Substantia nigra (tissue), 51 donors: ENCODE measurements at places on chromosomes 4 and X.

DNA sequence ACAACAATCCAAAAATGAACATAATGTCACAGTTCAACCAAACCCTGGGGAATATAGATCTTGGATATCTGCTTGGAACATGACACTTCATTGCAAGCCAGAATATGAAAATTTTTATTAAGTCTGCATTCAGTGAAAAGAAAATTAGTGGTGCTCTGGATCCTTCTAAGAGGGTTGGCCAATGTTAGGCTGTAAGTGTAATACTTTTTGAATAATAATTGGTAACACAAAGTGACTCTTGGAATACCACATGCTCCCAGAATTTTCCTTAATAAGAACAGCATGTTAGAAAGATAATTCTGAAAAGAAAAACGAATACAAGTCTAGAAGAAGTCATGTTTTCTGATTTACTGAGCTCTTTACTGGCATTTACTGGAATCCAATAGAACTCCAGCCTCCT lies 175.8 kb downstream of the RASL11B start:
- no peak for DNase-seq

DNA sequence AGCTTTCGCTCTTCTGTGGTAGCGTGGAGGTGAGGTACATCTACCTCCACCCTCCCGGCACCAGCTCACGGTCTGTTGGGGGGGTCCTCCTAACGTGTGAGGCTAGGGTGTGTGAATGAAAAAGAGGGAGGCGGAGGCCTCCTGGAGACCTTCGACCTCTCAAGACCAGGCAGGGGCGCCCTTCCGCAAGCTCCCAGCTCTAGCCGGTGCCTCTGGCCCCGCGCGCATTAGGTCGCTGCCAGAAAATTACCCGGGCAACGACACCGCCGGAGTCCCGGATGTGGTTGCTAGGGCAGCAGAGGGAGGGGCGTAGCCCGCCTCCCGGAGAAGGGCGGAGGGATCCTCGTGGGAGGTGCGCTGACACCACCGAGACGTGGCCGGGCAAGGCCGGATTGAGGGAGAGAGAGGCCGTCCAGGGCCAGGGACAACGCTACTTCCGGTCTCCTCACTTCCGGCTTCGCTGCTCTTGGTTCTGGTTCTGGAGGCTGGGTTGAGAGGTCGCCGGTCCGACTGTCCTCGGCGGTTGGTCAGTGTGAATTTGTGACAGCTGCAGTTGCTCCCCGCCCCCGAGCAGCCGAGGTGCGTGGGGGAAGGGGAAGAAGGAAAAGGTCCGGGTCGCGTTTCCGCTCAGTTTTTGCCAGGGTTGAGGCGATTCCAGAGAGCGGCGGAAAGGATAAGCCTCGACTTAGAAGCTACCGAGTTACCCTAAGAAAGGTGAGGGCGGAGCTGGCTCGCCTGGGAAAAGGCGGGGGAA lies at the start of the genes ARFIP1 and TIGD4:
Gene ARFIP1 (plus strand): TSS at position 442 of the 754 bp plus-strand sequence. CDS start 49,680 bp downstream, outside the sequence.
Gene TIGD4 (minus strand): TSS at position 218 of the 754 bp plus-strand sequence. CDS start 8,726 bp downstream, outside the sequence.
- DNase-seq, result peak; percentile 97

GRCh38 chrX:23390979-23391378 lies 56.3 kb downstream of the PTCHD1 start:
- DNase-seq, result no peak

DNA sequence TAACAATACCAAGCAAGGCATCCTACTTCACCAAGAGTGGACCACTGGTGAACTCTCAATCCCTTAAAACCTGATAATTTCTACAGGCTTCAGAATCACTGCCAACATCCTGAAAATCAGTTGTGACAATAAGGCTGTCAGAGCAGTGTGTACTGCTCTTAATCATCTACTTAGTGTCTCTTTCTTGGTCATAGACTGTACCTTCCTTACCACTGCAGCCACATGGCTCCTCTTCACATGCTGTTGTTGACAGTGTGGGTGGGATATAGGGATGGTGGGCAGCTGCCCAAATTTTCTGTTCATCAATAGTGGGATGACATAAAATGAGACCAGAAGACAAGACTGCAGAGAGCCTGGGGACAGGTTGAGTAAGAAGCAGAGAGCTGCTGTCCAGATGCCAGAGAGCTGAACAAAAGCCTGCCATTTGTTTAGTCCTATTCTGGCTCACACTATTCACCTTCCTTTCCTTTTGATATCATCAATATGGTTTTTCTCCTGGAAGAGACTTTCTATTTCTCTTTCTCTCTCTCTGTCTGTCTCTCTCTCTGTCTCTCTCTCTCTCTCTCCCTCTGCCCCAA lies 178.9 kb downstream of the MGST2 start:
- no peak for DNase-seq

DNA sequence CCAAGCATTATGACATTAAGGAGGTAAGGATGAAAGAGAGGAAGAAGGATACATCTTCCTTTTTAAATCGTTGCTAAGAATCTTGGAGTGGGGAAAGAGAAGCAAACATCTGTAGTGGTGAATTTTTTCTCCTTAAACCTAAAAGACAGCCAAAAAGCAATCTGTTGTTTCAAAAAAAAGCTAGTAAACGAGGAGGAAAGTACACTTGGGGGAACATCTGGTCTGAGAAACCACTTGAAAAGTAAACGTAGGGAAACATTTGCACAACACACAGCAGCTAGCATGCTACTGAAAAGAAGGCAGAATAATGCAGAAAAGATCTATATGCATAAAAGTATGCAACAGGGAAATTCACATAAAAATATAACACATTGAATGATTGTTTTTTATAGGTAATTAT lies 1485.6 kb downstream of the PCDH19 start:
- DNase-seq, result no peak

GRCh38 chr4:15714646-15715435 lies 12.0 kb downstream of the BST1 start:
- DNase-seq, result no peak

- no peak for DNase-seq
Observed at GRCh38 chr4:102333787-102334186, 11.5 kb downstream of the SLC39A8 start.

DNA sequence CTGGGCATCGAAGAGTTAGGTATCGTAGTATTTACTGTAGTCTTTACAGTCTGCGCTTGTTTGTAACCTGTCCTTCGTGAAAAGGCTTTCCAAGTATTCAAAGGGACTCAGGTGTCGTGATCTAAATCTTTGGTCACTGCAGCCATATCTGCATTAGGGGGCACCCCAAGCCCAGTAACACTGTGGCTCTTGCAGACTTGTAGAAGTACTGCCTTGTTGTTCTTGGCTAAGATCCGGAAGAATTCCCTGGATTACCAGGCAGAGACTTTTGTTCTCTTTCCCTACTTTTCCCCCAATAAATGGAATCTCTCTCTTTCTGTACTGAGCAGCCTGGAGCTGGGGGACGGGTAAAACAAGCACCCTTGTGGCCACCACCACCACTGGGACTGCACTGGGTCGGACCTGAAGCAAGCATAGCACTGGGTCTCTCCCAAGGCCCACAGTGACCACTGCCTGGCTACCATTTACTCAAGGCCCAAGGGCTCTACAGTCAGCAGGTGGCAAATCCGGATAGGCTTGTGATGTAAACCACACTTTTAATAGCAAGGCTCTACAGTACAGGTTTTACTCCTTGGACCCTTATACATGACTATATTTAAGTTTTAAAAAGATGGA lies 12.0 kb downstream of the CXorf58 start:
- no peak for DNase-seq

GRCh38 chrX:136627409-136627808 lies 20.5 kb upstream of the CD40LG start:
- DNase-seq, result no peak

DNA sequence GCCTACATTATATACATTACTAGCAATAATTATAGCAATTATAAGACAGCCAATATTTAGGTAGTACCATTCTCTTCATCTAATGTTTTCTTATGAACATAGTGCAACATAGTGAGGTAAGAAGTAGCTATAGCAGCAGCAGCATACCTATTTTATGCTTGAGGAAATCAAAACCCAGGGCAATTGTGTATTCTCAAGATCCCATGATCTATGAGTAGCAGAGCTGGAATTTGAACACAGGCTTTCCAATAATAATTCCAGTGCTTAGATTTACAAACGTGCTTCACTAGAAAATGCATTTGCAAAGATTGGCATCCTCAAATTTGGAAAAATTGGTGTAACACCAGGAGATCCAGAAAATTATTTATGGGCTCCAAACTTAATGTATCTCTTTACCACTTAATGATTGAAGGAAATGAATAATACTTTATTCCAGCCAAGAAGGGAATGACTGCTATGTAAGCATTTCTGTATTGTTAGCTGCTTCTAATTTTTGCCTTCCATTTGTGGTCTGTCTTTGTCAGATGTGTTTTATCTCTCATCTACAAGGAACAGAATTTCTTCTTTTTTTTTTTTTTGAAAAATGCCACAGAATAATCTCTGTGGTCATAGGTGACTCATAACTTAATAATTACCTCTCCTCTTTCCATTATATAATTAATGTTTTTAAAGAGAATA lies 451.1 kb downstream of the ARAP2 start:
- no peak for DNase-seq

- DNase-seq, result no peak
Observed at GRCh38 chrX:104721854-104722253, 155.9 kb downstream of the IL1RAPL2 start.
